Calu3 (cell line): ENCODE measurements at places on chromosomes 7 and 10. TPM values are rescaled to one million over a fixed set of nuclear protein-coding genes. Genes with fewer than 3 reads are reported as not detected.

The CTTNBP2 gene
- total RNA-seq: 2.3 and 2.4 TPM in 2 replicates

The NPY gene
- total RNA-seq: not detected in 2 replicates

The CPA2 gene
- not detected in 2 replicates for total RNA-seq

The SPRN gene
- total RNA-seq: 0.15 TPM in 1 of 2 replicates, not detected in the other

The SVOPL gene
- total RNA-seq: 0.78 and 1.5 TPM in 2 replicates

DNA sequence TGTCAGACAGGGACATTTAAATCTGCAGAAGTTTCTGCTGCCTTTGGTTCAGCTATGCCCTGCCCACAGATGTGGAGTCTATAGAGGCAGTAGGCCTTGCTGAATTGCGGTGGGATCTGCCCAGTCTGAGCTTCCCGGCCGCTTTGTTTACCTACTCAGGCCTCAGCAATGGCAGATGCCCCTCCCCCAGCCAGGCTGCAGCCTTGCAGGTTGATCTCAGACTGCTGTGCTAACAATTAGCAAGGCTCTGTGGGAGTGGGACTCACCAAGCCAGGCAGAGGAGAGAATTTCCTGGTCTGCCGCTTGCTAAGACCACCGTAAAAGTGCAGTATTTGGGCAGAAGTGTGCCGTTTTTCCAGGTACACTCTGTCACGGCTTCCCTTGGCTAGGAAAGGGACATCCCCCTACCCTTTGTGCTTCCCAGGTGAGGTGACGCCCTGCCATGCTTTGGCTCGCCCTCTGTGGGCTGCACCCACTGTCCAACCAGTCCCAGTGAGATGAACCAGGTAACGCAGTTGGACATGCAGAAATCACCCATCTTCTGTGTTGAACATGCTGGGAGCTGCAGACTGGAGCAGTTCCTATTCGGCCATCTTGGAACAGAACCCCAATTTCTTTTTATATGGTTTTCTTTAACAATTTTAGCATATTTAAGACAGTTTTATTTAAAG lies 28.4 kb upstream of the VWDE start:
- DNase-seq: peak; percentile 78

- DNase-seq: peak; percentile 48
Measured at GRCh38 chr7:105218215-105218614, 170.5 kb downstream of the SRPK2 start.

DNA sequence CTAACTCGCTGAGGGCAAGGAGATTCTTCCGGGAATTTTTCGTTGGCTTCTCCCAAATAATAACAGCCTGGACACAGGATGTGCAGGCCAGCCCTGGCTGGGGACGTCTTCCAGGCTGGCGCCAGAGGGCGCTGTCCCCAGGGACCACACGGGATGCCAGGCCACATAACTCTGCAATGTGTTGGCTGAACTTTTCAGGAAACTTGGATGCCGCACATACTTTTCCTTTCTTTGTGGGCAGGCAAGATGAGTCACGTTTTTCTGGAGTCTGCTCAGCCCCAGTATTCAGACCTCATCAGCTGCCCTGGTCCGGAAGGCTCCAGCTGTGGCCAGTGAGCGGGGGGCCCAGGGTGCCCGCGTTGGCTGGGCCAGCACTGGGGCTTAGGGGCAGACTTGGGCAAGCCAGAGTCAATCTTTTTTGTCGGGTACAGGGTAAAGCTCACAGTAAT lies 122.7 kb downstream of the PRKAG2 start:
- peak; percentile 92 for DNase-seq

GRCh38 chr7:125668321-125668993 lies 738.8 kb upstream of the POT1 start:
- no peak for DNase-seq

DNA sequence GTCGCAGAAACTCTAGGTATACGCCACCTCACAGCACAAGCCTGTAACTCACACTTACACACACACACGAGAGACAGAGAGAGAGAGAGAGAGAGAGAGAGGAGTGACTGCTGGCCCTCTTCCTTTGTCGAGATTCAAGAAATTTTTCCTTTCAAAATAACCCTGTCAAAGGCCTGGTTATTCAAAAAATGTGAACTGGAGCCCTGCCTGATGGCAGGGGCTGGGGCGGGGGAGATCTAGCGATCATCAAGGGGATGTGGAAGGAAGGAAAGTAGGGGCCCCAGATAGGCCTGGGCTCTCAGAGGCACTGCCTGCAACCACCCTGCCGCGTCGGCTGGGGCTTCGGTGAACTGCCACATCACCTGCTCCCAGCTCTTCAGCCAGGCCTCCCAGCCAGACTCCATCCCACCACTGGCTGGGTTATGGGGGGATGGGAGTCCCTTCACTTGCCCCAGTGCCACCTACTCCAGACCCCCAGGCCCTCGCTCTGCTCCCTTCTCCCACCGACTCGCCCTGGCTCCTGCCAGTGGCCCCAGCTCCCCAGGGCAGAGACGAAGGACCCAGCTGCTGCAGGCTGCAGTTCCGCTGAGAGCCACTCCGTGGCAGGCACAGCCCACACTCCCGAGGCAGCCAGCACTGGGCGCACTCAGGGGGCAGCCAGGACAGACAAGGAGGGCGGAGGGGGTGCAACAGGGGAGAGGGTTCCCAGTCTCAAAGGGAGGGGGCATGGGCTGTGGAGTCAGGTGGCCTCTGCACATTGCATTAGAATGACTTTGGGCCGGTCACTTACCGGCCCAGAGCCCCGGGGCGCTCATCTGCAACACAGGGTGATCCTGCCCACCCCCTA lies 15.3 kb downstream of the KCNH2 start:
- peak; percentile 74 for DNase-seq

- DNase-seq: no peak
Measured at GRCh38 chr7:145394126-145394525, 558.3 kb upstream of the TPK1 start.

DNA sequence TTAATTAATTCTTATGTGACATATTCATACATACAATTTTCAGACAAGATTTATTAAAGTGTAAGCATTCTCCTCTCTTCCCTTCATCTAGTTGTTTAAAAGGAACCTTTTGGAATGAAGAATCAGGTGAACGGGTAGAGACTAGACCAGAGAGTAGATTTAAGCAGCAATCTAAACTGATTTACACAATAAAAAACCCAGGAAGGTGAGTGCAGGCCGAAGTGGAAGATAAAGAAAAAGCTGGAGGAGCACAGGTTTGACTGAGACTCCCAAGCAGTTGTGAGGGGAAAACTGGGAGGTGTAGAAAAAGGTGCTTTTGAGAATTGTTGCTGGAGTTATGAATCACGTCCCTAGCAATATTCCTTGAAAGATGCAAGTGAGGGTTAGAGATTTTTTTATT lies 601.1 kb downstream of the SORCS1 start:
- no peak for DNase-seq

DNA sequence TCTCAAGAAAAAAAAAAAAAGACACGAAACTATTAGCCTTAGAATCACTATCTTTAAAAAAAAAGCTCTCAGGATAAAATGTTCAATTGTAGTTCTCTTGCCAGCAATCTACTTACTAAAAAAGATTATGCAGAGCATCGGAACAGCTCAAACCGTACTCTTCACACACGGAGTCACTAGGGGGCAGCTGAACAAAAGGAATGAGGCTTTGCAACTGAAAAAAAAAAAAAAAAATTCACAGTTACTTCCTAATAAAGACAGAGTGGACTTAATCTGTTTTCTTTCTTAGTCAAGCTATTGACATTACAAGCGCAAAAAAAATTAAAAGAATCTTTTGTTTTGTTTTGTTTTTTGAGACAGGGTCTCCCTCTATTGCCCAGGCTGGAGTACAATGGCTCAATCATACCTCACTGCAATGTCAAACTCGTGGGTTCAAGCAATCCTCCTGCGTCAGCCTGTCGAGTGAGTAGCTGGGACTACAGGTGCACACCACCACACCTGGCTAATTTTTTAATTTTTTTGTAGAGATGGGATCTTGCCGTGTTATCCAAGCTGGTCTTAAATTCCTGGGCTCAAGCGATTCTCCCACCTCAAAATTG lies 11.5 kb downstream of the PMS2 start:
- peak; percentile 67 for DNase-seq

DNA sequence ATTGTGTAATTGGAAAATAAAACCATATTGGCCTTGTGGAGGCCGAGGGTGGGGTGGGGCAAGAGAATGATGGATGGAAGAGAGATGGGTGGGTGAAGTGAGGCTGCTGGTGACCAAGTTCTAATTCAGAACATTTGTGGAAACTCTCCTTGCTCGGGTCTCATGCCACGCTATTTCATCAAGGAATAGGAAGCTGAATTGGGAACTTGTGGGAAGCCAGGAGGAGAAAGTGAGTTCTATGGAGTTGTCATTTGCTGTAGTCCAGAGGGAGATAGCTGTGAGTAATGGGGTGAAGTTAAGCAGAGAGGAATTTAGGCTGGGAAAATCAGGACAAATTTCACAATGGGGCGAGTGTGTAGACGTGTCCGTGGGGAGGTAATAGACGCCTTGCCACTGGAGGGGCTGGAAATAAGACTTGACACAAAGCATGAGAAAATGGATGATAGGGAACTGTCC lies 339.2 kb downstream of the LRMDA start:
- DNase-seq: no peak

DNA sequence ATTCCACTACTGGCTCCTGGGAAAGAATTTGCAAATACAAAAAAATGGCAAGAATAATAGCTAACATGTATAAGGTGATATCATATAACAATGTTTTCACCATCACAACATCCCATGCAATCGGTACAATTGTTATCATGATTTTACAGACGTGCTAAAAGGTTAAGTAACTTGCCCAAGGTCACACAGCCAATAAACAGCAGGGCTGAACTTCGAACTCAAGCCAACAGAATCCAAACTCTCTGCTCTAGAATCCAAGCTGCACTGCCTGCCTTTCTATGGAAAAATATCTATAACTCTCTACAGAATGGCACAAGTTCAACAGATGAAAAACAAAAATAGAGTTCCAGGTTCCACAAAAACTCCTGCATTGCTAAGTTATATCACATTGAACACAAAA lies 160.9 kb downstream of the PARD3 start:
- DNase-seq: no peak

GRCh38 chr10:13978533-13979115 lies 352.1 kb downstream of the FRMD4A start:
- DNase-seq: no peak

GRCh38 chr7:149883452-149883861 lies 9.7 kb downstream of the ATP6V0E2 start:
- DNase-seq: peak; percentile 54

GRCh38 chr7:142319970-142320369 lies 62.1 kb upstream of the PRSS58 start:
- DNase-seq: peak; percentile 40
